GM04503 (cell line): ENCODE measurements at places on chromosomes 3 and 15.

DNA sequence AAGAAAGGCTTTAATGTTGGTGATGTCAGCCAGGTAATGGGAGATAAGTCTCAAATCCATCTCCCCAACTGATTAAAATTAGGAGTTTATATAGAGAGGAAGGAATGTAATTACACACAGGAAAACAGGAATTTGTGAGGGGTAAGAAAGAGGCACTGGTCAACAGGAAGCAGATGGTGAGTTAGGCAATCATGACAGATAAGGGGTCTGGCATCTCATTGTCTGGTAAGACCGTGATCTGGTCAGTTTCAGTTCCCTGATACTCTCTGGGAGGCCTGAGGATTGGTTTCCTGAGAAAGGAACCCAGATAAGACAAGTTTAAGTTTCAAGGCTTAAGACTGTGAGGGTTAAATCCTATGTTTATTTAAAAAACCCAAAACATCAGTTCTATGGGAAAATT is 414.7 kb upstream of the ARRDC4 start:
- DNase-seq = no peak

DNA sequence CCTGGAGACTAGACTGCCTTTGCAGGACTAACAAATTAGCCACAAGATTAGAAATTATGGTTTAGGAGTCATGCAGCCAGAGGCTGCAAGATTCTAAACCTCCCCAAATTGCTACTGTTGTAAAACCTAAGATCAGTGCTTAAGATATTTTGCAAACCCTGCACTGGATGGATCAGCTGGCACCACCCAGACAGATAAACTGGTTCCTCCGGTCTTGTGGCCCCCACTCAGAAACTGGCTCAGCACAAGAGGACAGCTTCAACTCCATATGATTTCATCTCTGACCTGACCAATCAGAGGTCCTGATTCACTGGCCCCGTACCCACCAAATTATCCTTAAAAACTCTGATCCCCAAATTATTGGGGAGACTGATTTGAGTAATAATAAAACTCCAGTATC is 19.5 kb upstream of the PXYLP1 start:
- DNase-seq = no peak

DNA sequence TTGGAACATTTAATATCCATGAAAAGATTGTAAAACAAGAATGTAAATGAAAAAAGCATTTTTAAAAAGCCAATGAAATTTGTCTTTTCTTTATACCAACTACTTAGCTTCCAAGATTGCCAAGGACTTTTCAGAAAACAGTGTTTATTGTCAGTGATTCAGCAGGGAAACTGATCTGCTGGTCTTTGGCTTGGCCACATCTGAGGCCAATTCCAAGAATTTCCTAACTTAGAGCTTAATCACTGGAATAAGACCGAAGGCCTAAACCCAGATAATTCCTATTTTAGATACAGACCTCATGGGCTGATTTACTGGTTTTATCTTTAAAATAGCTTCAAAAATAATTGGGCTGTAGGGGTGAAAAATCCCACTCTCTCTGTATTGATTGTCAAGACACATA is 260.5 kb upstream of the RORA start:
- no peak for DNase-seq

GRCh38 chr15:88736204-88736603 is 67.0 kb upstream of the ACAN start:
- DNase-seq = no peak

DNA sequence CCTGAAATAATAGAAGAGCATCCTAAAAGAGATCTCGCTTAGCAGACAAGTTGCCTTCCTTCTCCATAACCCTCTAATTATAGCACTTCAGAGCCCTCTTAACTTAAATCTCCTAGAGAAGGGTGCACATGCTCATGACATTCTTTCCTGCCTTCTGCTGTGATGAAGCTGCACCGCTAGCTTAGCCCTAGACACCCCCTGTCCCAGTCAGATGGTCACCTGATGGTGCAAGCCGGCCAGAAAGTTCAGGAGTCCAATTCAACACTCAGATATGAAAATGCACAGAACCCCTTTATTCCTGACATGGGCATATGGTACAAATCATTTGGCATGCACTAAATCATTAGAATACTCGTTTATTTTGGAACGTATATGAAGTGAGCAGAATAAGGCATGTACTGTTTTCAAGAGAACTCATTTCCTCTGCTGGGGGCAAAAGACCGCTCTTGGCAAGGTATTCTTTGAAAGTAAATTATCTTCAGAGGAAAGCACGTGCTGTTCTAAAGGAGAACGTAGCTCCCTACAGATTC is 420.4 kb upstream of the PROK2 start:
- no peak for DNase-seq

DNA sequence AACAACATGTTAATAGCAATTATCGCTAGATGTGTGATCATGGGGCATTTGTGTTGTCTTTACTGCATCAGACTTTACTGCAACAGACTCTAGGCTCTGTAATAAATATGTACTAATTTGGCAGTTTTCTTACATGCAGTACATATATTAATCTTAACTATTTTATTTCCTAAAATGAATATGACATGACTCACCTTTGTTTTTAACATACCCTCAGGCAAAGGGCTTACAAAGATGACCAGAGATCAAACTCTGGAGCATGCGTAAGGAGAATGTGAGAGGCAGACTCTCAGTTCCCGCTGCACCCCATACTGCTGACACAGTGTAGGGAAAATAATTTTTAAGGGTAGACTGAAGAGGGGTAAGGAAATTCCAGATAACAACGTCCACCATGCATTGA is 7.2 kb upstream of the FAM174B start:
- no peak for DNase-seq

- no peak for DNase-seq
These were observed 25.1 kb downstream of the RPN1 start for GRCh38 chr3:128625409-128625945.

DNA sequence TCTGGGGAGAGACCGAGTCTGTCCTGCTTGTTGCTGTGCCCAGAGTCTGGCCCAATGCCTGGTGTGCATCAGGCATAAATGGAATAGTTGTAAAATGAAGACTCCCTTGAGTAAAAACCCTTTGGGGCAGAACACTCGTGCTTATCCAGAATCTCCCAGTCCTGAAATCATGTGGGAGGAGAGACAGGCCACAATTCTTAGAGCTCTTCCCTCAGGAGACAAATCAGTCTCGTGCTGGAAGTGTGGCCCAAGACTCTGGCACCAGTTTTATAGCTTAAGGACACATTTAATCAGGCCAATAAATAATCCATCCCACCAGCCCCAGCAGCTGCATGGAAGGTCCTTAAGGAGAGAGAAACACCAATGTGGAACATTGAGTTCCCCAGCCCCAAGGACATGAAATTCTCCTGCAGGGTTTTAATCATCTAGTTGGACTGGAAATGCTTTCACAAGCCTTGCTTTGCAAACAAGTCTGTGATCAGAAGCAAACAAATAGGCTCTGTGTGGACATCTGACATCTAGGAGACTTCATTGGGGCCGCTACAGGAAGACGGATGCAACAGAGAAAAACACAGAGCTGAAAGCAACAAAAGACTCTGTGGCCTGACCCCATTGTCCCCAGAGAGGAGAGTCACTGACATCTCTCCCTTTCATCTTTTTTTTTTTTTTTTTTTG is 70.4 kb downstream of the LSM3 start:
- DNase-seq = peak; percentile 30

DNA sequence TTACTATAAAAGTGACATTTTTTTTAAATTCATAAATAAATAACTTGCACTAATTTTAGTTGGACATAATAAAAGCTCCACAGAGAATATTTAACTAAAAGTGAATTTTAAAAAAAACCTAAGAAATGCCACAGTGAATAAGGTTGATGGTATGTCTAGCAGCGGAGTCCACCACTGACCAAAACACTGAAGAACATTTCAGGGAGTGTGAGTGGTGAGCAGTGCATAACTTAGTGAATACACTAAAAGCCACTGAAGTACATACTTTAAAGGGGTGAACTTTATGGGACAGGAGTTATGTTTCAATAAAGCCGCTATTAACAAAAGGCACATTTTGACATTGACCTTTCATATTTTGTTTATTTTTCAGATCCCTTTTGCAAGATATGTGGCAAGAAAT is 32.3 kb downstream of the SRP14 start:
- peak; percentile 11 for DNase-seq

DNA sequence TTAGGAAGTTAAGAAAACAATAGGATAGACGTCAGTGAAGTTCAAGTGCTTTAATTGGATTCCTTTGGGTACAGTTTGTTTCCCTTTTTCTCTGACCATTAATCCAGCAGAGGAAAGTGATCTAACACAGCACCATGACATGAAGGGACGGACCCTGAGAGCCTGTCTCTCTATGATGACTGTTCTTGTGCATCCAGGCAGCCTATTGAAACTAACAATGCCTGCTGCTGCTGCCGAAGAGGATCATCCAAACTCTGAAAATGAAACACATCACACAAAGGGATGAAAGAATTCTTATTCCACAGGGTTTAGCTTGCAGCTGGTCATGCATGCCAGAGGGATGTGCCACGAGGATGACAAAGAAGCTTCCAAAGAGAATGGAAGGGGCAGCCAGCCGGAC is 75.5 kb downstream of the ZBTB20 start:
- DNase-seq = peak; percentile 80

DNA sequence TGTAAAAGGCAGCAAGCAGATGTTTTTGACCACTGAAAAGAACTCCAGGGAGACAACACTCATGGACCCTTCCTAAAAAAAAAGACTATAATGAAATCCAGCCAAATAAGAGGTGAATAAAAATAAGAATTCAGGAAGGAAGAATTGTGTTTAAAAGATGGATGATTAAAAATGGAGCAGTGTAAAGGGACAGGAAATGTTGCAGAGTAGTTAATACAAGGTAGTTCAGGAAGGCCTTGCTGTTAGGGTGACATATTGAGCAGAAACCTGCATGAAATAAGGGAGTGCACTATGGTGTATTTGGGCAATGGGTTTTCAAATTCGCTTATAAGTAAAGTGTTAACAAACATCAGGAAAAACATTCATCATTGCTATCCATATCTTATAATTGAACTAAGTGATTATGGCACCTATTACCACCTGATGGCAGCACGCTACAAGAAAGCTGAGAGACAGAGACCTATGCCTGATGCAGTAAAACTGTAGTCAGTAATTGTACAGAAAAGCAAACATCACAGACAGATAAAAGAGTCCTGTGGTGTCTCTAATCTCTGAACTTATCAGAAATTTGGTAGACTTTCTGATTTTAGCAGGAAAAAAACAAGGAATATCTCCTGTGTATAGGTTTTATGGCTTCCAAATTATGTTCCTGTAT is 5.8 kb upstream of the DBR1 start:
- DNase-seq = no peak

GRCh38 chr3:177057768-177058167 is 139.5 kb downstream of the TBL1XR1 start:
- DNase-seq = no peak

DNA sequence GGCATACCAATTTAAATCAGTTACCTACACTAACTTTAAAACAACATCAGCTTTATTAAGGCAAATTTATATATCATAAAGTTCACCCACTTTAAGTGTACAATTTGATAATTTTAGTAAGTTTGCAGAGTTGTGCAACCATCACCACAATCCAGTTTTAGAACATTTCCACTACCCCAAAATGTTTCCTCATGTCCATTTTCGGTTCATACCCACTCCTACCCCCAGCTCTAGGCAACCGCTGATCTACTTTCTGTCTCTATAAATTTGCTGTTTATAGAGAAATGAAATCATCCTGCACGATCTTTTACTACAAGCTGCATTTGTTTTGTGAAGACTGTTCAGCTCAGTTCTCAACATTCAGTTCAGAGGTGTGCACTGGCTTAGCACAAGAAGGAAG is 31.5 kb upstream of the FAM81A start:
- DNase-seq = no peak

DNA sequence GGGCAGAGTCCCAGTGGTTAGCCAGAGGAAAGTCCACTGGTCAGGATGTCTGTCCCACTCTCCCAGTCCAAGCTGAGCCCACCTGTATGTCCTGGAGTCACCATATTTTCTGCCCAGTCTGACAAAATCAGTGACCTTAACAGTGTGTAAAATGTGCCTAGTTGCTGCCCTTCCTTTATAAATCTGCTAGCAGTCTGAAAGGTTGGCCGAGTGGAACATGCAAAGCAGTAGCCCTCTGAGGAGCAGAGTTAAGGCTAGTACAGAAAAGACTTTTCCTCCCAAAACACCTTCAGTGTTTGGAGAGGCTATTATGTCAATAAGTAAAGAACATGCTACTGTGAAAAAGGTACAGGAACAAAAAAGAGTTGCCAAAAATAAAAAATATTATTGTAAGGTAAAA is 15.3 kb downstream of the TTC21A start:
- no peak for DNase-seq
